ENCODE measurements at places on chromosomes 6 and 20. TPM values are rescaled to one million over a fixed set of nuclear protein-coding genes. Genes with fewer than 3 reads are reported as not detected.

Gene KCNQ5
- not detected for polyA plus RNA-seq

Gene CST7
- polyA plus RNA-seq: 1.8 TPM

Gene TFAP2D
- polyA plus RNA-seq: not detected

Gene RIN2
- polyA plus RNA-seq: 15.4 TPM

Gene OLIG3
- polyA plus RNA-seq: not detected

Gene ULBP3
- polyA plus RNA-seq: not detected

Gene PTGIS
- polyA plus RNA-seq: not detected

Gene NKX2-4
- not detected for polyA plus RNA-seq

Gene CAP2
- not detected for polyA plus RNA-seq

Gene PBOV1
- polyA plus RNA-seq: not detected

Gene WFDC5
- polyA plus RNA-seq: not detected

Gene ASXL1
- 1.8 TPM for polyA plus RNA-seq

Gene DUSP15
- not detected for polyA plus RNA-seq

Gene WFDC10B
- not detected for polyA plus RNA-seq

Gene MLN
- polyA plus RNA-seq: not detected

Gene GINS1
- polyA plus RNA-seq: 0.06 TPM

Gene SLC24A3
- polyA plus RNA-seq: not detected

Gene ADGRF5
- polyA plus RNA-seq: not detected

Gene SIM1
- not detected for polyA plus RNA-seq

Gene SIGLEC1
- 1.6 TPM for polyA plus RNA-seq

Gene CYP21A2
- polyA plus RNA-seq: not detected

Gene PRDM13
- polyA plus RNA-seq: not detected

Gene CDH4
- polyA plus RNA-seq: not detected

Gene SLC16A10
- 0.05 TPM for polyA plus RNA-seq

Gene EEF1E1
- 14.6 TPM for polyA plus RNA-seq

Gene DNAH8
- not detected for polyA plus RNA-seq

Gene RNF144B
- 27.9 TPM for polyA plus RNA-seq

Gene XRN2
- polyA plus RNA-seq: 111 TPM

Gene PTPRA
- polyA plus RNA-seq: 13.0 TPM

Gene HTR1B
- not detected for polyA plus RNA-seq

Gene CRISP2
- polyA plus RNA-seq: not detected

Gene OR10C1
- polyA plus RNA-seq: not detected

Gene OR2J3
- not detected for polyA plus RNA-seq
